SK-N-DZ (cell line): ENCODE measurements at places on chromosomes 4 and X.

DNA sequence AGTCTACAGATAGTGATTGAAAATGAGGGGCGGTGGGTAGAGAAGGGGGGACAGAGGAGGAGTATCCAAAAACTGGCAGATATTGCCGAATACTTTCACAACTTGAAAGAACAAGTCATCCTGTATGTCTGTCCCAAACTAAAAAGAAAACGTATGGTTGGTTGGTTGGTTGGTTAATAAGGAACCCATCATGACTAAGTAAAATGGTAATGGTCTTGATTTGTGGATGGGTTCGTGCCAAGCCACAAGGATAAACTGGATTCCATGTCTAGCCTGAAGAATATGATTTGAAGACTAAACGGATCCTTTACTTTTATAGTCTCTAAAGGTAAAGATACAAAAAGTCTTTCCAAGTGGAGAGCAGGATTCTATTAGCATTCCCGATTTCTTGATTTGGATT, 208.4 kb downstream of the DCLK2 start:
- DNase-seq: no peak

DNA sequence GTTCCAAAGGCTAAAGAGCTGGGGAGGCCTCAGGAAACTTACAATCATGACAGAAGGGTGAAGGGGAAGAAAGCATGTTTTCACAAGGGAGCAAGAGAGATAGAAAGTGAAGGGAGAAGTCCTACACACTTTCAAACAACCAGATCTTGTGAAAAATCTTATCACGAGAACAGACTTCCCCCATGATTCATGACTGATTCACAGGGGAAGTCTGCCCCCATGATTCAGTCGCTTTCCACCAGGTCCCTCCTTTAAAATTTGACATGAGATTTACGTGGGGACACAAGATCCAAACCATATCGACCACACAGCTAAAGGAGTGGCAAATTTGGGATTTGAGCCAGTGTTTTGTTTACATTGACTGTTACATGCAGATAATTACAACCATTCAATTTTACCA, 971.1 kb upstream of the HS3ST1 start:
- DNase-seq: no peak

- DNase-seq: no peak
Measured at GRCh38 chrX:56233682-56234081, 1.5 kb downstream of the KLF8 start.

DNA sequence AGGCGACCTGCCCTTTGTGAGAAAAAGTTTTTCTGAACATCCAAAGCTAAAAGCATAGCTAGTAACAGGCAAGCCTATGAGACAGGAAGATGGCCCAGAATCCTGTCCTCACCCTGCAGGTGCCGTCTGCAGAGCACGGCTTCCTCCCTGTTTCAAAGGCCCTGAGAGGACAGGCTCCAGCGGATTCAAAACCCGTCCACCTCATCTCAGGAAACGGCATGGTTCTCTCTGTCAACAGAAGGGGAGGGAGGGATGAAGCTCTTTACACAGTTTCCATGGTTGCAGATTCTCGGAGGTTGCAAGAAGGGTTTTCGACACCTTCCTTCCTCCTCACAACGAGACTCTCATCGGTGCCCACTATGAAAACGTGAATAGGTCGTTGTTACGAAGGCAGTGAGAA, 8.3 kb downstream of the PPP2R3B start:
- no peak for DNase-seq

DNA sequence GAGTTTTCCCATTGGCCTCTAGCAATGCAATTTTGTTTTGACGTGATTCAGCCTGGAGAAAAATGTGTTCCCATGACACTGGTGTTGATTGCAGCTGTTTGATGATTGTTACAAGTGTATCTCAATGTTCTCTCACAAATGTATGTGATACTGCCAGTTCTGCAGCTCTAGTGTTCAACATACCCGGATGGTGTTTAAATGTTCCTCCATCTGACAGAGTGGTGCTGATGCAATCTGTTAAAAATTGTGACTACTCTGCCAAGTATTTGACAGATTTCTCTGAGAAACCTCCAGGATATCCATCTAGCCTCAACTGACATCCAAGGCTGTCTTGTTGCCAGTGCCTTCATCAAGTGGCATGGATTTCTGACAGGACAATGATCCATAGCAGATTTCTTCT, 657.2 kb upstream of the DIAPH2 start:
- DNase-seq: no peak
